T-helper 1 cell (primary cell): ENCODE measurements at places on chromosomes 12 and 14.
A peak's percentile ranks its signal among the peaks of the same experiment; 100 is the strongest.

GRCh38 chr14:38203929-38204718, 3.6 kb upstream of the SSTR1 start:
- no peak for DNase-seq

- no peak for DNase-seq
Observed at GRCh38 chr12:74794522-74794921, 256.9 kb downstream of the ATXN7L3B start.

DNA sequence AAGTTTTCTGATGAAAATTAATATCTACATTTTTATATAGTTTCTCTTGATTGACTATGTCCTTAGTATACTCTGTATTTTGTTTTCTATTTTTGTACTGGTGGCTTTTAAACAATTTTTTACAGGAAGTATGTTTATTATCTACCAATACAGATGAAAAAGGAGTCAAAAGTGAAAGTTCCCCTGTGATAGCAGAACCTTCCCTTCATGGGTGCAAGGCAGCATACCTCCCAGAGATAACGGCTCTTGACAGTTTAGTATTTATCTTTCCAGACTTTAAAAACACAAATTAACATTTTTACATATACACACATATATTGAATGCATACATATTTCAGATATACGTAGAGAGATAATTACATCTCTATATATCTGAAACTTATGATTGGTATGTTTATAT, 17.1 kb upstream of the FAM234B start:
- no peak for DNase-seq

DNA sequence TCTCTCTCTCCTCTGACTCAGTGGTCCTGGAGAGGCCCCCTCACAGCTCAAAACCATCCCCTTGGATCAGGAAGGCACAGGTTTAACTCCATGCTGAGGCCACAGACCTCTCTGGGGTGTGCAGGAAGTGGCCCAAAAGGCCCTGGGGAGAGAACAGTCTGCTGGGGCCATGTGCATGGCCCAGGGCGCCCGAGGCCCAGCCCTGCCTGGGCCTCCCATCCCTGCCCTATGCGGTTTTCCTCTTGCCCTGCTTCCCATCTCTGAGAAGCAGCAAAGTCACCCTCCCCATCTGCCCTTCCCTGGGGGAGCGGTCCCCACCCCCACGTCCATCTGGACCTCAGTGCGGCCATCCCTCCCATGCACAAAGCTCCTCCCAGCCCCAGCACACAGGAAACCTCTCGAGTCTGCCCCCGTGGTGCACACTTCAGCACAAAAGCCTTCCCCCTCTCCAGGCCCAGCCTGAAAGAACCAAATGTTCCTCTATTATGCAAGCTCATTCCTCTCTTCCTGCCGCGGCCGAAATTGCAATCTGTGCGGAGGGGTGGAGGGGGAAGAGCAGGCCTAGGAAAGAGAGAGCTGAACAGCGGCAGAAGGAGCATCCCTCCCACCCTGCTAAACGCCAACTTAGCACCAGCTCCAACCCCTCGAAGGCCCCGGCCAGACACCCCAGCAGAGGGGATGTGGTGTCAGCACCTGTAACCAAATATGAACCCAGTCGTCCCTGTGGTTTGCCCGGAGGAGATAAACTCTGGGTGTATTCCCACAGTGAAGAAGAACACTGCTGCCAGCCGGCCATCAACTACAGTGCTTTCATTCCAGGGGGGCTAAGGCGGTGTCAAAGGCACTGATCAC, 108.5 kb downstream of the SCARB1 start:
- DNase-seq, result no peak

- no peak for DNase-seq
Observed at GRCh38 chr12:124852329-124852831, 11.3 kb downstream of the SCARB1 start.

GRCh38 chr12:101714877-101715444, 17.5 kb downstream of the CHPT1 start:
- no peak for DNase-seq

DNA sequence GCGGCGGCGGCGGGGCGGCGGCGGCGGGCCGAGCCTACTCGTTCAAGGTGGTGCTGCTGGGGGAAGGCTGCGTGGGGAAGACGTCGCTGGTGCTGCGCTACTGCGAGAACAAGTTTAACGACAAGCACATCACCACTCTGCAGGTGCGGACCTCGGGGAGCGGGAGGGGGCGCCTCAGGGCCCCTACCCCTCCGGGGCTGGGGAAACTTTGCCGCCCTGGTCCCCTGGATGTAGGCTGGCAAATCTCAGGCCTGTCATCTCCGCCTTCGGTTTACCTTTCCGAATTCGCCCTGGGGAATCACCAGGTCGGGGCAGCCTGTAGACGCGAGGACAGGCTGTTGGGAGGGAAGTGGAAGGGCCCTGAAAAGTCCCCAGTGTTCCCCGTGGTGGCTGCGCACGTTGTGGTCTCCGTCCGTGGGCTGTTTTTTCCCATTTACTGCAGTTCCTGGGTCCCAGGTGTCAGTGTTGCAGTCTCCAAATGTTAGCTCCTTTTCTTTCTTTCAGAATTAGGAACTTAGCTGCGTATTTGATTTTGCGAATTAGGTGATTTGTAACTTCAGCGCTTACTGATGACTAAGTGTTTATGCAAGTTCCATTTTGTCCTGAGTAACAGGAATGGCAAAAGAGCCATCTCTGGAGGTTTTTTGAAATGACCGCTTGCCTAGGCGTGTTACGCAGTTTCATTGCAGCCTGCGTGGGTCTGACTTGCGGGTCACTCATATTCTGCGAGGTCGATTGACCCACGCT, 656 bp downstream of the RAB21 start:
- peak; percentile 53 for DNase-seq

DNA sequence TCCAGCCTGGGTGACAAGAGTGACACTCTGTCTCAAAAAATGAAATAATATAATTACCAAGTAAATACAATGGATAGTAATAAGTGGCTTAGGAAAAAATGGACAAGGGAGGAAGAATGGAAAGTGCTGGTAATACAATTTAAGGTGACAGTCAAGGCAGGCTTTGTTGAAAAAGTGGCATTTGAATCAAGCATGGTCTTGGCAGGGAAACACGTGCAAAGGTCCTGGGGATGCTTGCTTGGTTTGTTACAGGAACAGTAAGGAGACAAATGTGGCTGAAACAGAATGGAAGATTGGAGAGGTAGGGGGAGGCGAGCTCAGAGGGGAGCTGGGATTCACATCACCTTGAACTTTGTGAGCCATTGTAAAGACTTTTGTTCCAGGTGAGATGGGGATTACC, 153.2 kb downstream of the TMEM132C start:
- DNase-seq, result no peak

- no peak for DNase-seq
Observed at GRCh38 chr12:114168061-114168460, 201.9 kb upstream of the RBM19 start.

DNA sequence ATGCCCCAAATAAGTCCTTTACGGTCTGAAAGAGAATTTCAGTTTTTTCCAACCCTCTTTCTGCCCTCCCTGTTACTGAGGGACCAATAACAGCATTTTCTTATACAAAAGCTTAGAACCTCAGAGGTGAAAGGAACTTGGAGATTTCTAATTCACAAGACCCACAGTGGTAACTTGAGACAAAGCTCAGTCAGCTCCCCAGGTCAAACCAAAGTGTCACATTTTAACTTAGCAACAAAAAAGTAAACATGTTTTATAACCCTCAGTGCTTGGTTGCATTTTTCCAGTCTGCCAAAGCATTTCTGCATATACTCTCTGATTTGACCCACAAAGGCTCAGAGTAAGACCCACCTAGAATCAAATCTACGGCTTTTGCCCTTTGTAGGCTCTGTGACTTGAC, 415.2 kb downstream of the VRK1 start:
- no peak for DNase-seq

DNA sequence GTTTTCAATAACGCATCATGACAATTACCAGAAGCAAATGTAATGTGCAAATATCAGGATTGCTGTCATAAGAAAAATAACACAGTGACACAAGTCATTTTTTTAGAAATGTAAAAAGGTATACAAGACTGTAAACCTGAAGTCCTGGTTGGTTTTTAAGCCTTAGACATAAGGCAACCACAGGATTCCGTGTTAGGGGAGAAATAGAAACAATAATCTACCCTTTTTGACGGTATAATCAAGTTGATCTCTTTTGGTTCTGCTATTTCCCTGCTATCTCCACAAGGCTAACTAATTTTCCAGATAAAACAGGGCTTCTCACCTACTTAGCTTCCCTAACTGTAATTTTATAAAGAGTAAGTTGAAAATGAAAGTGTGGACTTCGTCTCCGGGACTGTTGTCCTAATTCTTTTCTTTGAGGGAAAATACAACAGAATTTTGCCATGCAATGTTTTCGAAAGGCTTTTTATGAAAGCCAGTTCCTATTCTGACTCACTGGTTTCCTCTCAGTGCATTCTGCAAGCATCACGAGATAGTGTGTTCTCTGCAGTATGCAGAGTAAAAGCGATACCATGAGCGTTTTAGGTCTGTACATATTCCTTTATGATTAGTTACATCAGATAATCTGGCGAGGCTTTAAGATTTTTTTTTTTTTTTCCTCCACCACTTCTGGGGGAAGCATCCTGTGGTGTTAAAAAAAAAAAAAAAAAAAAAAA, 10.6 kb downstream of the MYO1H start:
- DNase-seq, result no peak

DNA sequence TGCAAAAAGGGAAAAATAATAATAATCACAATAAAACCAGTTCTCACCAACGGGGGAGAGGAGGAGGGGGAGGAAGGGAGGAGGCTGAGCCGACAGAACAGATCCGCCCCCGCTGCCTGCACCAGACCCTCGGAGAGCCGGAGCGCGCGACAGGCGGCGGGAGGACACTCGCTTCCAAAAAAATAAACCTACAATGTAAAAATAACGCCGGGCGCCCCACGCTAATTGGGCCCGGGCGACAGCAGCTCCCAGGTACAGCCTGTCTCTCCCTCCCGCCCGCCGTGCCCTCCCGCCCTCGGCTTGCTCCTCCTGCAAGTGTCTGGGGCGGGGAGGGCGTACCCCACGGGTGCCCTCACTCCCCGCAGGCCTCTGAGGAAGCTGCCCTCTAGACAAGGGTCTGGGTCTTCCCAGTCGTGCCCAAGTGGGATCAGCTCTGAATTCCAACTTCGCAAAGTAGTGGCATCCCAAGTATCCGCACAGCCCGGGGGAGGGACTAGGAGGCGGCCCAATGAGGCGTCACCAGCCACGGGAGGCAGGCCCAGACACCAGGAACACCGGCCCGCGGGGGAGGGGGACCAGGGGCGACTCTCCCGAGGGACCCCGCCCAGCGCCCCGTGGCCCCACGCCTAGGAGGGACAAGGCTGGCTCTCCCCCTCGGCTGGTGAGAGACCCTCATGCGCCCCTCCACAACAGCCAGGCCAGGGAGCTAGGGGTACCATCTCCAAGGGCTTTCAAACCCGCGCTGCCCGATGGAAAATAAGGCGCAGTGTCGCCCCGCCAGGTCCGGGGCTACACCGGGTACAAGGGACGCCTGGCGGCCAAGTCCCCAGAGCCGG, 1.0 kb downstream of the NCOR2 start:
- peak; percentile 61 for DNase-seq

DNA sequence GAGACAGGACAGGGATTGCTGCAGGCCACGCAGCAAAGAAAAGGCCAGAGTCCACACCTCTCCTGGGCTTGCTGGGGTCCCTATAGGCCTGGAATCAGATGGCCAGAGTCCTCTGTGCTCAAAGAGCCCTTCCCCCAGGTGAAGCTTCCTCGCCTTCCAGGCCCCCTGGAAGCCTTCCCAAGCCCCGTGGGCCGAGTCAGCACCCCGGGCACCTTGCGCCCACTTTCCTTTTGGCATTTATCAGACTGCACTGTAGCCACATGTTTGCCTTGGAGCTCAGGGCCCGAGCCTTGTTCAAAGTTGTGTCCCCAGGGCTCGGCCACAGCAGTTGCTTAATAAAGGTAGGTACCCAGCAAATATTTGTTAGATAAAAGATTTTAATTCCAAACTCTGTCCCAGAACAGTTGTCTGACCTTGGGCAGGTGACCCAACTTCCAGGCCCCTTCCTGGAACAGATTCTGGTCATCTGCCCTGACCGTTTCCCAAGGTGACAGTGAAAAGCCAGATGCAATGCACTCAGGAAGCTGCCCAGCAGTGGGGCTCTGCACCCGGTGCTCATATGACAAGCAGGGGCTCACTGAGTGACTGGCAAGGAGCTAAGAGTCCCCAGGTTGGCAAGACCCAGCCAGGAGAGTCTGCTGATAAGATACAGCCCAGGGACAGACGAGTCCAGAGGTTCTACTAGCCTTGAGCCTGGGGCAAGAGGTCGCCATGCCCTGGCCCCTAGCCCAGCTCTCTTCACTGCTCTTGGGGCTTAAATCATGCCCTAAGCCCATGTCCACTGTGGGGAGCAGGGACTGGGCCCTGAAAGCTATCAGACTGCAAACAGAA, 81.2 kb downstream of the PITPNM2 start:
- no peak for DNase-seq

DNA sequence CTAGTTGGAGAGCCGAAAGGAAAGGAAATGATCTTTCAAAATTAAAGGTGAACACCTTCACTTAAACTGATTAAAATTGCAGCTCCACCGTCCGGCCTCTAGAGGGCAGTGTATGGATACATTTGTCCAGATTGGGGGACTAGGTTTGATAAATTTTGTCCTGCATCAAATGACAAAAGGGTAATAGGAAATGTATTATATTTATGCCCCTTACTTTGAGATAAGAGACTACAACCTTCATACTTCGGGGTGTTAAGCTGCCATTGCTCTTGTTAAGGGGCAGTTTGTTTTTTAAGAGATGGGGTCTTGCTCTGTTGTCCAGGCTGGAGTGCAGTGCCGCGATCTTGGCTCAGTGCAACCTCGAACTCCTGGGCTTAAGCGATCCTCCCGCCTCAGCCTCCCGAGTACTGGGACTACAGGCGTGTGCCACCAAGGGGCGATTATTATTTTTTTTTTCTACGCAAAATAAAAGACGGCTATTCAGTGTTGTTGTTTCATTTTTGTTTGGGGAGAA, 818 bp upstream of the SUOX start:
- DNase-seq, result peak; percentile 53

GRCh38 chr12:85036733-85037132, 582 bp downstream of the LRRIQ1 start:
- DNase-seq, result no peak

DNA sequence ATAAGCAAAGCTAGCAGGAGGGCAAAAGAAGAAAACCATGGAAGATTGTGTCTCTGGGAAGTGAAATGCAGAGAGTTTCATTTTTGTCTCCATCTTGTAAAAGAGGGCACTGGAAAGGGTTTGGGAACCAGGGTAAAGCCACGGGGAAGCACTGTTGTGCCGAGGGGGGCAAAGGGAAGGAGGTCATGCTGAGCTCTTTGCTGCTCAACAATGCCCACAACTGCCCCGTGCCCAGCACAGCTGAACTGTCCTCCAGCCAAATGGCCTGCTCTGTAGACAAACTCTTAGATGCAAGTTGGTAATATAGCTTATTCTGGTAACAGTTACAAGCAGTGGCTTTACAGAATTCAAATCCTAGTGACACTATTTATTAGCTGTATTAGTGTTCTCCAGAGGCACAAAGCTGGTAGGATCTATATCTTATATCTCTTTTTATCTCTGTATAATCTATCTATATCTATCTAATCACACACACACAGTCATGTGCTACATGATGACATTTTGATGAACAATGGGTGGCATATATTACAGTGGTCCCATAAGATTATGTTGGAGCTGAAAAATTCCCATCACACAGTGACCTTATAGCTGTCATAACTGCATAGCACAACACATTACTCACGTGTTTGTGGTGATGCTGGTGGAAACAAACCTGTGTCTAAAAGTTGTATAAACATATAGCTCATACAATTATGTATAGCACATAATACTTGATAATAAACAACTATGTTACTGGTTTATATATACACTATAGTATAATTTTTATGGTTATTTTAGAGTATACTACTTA, 203.4 kb upstream of the DDHD1 start:
- no peak for DNase-seq

GRCh38 chr12:121738340-121738858, 25.8 kb downstream of the TMEM120B start:
- no peak for DNase-seq
